Iris pigment epithelial cell (primary cell): ENCODE measurements at places on chromosomes 1 and 21.

DNA sequence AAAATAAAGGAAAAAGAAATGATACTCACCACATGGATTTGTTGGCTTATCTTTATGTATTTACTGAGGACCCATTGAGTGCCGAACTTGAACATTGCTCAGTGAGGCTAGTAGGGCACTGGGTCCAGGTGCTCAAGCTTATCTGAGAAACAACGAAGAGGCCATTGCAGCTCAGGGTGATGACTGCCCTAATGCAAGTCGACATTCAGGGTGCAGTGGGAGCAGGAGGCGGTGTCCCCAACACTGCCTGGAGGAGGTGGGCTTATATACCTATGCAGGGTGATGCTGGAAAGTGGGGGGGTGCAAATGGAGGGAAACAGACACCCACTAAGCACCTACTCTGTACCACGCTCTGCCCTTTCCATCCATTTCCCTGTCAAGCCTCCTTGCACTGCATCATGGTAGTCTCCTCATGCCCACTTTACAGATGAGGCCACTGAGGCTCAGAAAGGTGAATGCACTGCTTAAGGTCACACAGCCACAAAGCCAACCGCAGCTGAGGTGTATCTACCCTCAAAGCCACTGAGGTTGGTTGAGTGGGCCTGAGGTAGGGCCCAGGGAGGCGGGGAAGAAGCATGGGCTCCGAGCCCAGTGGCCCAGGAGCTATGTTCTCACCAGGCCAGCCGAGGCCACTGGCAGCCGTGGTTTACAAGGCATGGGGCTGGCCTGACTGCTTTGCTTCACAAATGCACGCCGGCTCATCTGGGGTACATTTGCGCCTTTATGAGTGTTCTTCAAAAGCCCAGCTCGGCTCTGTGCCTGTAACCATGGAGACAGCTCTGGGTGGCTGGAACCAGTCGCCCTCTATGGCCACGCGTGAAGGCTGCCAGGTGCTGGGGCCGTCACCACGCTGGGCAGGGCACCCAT is 103.8 kb downstream of the EPHB2 start:
- no peak for DNase-seq

DNA sequence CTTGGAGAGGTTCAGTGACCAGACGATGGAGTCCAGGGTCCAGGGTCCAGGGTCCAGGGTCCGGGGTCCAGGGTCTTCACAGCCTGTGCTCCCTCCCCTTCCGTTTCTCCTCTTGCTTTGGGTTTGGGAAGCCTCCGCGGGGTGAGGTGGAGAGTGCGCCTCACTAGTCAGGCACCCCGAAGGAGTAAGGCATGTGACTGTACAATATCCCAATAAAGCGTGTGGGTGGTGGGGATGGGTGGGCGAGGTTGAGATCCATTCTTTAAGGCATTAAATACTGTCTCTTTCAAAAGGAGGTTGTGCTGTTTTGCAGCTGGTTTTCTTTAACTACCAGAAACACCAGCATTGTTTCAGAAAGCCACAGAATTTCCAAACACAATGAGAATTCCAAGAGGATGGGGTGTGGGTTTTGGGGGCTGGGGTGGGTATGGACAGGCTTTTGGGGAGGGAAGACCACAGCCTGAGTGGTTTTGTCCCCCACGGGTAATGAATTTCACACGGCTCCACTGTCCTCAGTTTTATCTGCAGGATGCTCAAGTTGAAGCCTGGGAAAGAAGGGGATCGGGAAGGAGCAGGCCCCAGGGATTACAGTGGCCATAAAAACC is 65.7 kb downstream of the KIF26B start:
- DNase-seq, result no peak

- DNase-seq, result no peak
Measured at GRCh38 chr21:39663742-39664492, 51.2 kb downstream of the B3GALT5 start.

DNA sequence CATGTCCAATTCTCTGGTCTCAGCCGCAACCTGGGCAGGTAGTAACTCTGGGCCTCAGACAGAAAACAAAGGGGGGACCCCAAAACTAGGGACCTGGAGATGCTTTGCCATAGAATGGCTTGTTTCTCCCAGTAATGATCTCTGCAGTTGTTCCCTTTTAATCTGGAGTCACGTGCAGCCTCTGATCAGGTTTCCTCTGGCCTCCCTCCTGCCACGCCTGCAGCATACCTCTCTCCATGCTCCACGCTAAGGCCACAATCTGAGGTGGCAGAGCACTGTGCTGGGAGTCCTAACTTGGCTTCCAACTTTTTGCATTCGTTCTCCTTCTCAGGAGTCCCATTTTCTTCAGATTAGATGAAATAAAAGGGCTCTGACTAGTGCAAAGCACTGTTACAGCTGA is 1.9 kb downstream of the PABPC4 start:
- DNase-seq, result peak; percentile 41

- no peak for DNase-seq
Measured at GRCh38 chr1:11880911-11881748, 22.4 kb upstream of the NPPB start.

DNA sequence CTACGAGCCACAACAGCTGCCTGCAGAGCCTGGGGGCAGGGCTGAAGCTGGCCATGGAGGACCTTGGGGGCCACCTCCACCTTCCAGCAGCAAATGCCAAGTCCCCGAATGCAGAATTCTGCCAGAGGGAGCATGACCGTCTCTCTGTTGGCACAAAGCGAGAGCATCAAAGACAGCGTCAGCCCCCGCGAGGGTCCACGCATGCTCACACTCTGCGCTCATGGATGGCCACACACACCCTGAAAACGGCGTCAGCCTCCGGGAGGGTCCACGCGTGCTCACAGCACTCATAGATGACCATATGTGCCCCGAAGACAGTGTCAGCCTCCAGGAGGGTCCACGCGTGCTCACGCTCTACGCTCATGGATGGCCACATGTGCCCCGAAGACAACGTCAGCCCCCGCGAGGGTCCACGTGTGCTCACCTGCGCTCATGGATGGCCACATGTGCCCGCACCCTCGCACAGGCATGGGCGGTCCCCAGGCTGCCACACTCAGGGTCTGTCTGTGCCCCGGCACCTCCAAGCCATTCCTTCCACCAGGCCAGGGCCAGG is 46.5 kb downstream of the MORN1 start:
- no peak for DNase-seq

DNA sequence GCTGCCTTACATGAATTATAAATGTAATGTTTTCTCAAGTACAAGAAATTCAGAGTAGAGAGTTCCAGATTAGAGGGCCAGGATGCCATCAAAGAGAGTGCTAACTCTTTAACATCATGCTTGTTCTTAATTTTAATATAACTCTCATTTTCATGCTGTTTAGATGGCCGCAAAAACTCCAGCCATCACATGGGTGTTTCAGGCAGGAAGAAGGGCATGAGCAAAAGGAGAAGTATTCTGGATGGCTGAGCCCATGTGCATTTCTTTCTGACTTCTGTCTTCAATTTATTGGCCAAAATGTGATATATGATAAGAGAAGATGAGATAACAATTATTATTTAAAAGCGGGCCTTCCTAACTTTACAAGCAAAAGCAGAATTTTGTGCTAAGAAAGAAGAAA is 1328.6 kb downstream of the MRPL39 start:
- DNase-seq, result no peak

DNA sequence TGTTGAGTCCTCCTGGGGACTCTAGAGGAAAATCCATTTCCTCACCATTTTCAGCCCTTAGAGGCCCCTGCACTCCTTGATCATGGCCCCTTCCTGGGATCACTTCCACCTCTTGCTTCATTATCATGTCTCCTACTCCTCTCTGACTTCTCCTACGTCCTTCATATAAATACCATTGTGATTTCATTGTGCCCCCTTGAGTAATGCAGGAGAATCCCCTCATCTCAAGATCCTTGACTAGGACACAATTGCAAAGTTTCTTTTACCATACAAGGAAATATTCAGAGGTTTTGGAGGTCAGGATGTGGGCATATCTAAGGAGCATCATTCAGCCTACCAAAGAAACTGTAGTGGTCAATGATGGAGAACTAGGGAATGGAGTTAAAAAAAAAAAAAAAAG is 8.8 kb upstream of the GBP6 start:
- DNase-seq, result no peak

GRCh38 chr1:211831558-211832323 is 1.2 kb upstream of the LPGAT1 start:
- no peak for DNase-seq

DNA sequence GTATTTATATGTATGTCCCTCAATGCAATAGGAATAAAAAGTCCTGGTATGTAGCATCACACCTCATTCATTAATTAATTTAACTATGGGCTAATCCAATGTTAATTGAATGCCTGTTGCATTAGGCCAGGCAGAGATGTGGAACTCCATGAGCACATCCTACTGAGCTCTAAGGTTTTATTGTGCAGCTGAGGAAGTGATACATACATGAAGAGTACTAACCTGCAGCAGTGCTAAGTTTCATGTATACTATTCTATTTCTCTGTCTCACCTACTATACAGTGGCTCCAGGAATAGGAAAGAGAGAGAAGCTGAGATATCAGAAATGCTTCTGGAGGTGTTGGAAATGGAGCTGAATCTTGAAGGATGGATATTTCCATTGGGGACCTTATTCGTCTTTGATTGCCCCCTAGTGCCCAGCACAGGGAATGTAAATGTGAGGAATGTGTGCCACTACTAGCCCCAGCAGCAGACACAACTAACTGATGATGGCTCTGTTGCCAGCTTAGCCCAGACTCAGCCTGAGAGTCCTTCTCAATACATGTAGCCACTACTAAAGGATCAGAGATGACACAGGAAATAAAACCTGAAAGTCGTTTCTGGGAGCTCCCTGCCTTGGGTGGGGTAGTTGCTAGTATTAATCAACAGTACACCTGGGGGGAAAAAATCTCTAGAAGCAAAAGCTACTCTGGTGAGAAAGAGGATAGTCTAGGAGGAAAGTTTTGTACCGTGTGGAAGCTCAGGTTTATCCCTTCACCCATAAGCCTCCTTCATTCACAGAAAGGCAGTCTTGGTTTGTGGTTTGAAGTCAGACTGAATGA is 173.3 kb upstream of the FOXD3 start:
- DNase-seq, result peak; percentile 47

- DNase-seq, result no peak
Measured at GRCh38 chr1:47487332-47487731, 49.5 kb downstream of the FOXD2 start.

GRCh38 chr1:236350308-236350707 is 43.8 kb upstream of the EDARADD start:
- no peak for DNase-seq
